Ovary (tissue), 10 donors: ENCODE measurements at places on chromosomes 1 and 21. TPM values are rescaled to one million over a fixed set of nuclear protein-coding genes. Genes with fewer than 3 reads are reported as not detected.
A peak's percentile ranks its signal among the peaks of the same experiment; 100 is the strongest.

CELA3A gene
- 0.12 TPM for polyA plus RNA-seq

ADAMTSL4 gene
- 8.8 TPM for polyA plus RNA-seq

GPR25 gene
- not detected for polyA plus RNA-seq

S100A12 gene
- 0.80 TPM for polyA plus RNA-seq

RNU11 gene
- not detected for polyA plus RNA-seq

- DNase-seq = peak; percentile 51
Observed at GRCh38 chr1:23122023-23122748, 46.5 kb downstream of the LUZP1 start.

DNA sequence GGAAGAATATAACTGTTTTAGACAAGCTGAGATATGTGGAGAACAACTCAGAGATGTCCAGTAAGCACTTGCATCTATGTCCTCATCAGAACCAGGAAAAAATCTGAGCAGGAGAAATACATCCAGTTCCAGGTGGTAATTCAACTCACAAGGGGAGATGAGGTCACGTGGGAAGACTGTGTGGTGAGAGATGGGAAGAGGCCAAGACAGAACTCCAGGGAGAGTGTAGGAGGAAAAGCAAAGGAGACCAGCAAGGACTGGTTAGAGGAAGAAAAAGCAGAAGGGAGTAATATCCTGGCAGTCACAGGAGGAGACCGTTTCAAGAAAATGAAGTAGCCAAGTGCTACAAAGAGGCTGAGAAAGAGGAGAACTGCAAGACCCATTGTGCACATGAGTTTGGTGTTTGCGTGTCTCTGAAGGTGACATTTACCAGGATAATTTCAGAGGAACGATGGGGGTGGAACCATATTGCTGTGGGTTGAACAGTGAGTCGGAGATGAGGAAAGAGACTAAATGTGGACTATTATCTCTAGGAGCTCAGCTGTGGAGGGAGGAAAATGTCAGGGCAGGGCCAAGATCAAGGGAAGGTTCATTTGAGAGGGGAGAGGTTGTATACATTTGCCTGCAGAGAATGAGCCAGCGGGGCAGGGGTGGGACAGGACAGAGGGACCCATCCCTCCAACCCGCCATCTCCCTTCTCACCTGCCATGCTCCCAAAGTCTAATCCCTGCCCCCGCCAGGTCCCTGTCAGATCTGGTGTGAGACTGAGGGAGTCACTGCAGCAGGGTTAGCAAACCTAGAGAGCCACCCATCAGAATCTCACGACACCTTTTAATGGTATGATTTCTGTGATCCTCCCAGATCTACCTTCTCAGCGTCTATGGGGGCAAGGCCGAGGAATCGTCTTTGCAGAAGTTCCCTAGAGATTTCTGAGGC is 24.9 kb downstream of the SUSD4 start:
- DNase-seq = no peak

DNA sequence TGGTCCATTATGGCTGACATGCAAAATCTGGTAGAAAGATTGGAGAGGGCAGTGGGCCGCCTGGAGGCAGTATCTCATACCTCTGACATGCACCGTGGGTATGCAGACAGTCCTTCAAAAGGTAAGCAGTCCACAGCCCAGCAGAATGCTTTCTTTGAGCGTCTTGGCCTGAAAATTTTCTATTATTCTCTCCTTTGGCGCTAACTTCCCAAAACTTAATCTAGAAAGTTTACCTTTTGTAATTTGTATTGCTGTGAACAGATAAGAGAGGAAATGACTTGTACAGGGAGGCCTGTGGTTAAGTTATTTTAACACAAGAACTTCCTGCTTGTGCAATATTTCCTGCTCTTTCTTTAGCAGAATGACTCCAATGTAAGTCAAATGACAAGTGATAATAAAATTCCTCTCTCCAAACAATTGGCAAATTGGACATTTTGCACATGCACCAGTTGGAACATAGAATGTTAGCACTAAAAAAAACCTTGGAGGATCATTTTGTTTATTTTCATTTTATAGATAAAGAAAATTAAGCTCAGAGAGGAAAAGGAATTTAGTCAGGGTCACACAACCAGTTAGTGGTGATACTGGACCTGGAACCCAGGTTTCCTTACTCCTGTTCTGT is 18.9 kb downstream of the CAP1 start:
- no peak for DNase-seq

DNA sequence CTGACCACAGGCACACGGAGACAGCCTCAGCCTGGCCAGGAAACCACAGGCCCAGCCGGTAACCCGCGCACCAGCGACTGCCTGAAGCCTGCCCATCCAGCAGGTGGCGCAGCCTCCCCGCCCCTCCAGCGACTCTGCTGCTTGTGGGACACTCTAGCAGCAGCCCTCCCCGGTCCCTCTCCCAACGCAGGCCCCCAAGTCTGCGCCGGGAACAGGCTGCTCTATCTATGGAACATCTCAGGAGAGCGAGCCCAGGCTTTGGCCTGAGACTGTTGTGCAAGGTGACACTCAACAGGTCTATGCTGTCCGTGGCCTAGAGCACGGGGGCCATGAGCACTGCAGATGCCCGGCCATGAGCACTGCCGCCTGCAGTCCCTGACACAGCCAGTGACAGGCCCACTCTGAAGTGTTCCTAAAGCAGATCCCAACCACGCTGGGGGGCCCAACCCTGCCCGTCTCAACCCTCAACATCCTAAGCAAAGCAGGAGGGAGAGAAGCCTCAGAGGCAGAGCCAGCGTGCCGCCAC is 28.4 kb downstream of the WDR4 start:
- no peak for DNase-seq

- no peak for DNase-seq
Observed at GRCh38 chr1:17892225-17892624, 137.1 kb downstream of the ACTL8 start.

- no peak for DNase-seq
Observed at GRCh38 chr1:2543543-2544092, 12.6 kb upstream of the TNFRSF14 start.

DNA sequence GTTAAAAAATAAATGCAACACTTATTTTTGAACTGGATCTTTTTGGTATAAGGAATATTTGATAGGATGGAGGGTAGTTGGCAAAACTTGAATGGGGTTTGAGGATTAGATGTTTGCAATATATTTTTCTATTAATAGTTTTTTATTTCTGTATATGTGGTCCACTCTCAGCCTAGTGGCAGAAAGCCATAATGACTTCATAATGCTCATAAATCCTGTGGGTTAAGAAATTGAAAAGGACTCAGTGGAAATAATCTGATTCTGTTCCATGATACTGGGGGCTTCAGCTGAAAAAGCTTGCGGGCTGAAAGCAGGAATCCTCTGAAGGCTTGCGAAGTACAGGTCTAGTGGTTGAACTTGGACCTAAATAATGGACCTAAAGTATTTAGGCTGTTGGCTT is 1028.6 kb upstream of the PRMT6 start:
- no peak for DNase-seq
